ENCODE measurements at places on chromosomes 1 and 21. TPM values are rescaled to one million over a fixed set of nuclear protein-coding genes. Genes with fewer than 3 reads are reported as not detected.

The S100A7A gene
- polyA plus RNA-seq = not detected

The FALEC gene
- polyA plus RNA-seq = not detected

DNA sequence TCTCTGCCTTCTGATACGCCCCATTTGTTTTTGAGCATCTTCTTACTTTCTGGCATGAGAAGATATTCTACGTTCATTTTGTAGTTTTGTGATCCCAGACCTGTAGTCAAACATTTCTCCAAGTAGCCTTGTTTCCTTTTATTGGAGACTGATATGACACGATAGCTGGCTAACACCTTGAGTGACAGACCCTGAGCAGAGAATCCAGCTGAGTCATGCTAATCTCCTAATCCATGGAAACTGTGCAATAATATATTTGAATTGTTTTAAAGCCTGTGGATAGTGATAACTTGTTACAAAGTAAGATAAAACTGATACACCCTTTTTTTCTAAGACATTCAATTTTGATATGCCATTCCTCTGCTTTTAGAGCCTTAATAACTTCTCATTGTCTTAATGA lies 1.2 kb upstream of the IFI44L start:
- H3K4me1 ChIP-seq = no peaks in the 10 kb centered on the region
- no peak overlapping the region for H3K4me3 ChIP-seq
- no peaks in the 10 kb centered on the region for H3K36me3 ChIP-seq
- no peak overlapping the region for H3K27ac ChIP-seq
- H3K27me3 ChIP-seq = no peaks in the 10 kb centered on the region

DNA sequence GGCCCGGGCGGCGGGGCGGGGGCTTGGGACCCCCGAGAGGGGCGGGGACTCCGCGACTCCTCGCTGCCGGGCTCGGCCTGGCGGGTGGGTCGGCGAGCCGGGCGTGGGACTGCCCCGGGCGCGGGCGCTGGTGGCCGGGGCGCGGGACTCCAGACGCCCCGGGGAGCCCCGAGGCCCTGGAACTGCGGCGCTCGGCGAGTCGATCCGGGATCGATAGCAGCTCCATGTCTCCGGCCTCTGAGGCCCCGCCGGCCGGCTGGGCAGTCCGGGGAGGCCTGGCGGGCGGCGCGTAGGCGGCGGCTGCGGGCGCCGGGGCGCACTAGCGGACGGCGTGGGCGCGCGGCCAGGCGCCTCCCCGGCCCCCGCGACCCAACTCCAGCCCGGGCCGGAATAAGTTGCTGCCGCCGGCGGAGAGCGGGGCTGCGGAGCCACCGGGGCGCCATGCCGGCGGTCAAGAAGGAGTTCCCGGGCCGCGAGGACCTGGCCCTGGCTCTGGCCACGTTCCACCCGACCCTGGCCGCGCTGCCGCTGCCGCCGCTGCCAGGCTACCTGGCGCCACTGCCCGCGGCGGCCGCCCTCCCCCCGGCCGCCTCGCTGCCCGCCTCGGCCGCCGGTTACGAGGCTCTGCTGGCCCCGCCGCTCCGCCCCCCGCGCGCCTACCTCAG lies 400 bp downstream of the SAMD11 start:
- H3K27ac ChIP-seq = no peak overlapping the region
- no peak for DNase-seq
- no peaks in the 10 kb centered on the region for H3K27me3 ChIP-seq
- no peaks in the 10 kb centered on the region for H3K4me1 ChIP-seq
- H3K36me3 ChIP-seq = no peaks in the 10 kb centered on the region

The PCNX2 gene
- 25.5 TPM for polyA plus RNA-seq

GRCh38 chr1:184225283-184226099 lies 161.3 kb upstream of the C1orf21 start:
- DNase-seq = no peak
- H3K36me3 ChIP-seq = no peaks in the 10 kb centered on the region
- no peaks in the 10 kb centered on the region for H3K27me3 ChIP-seq
- H3K27ac ChIP-seq = no peak overlapping the region
- H3K4me1 ChIP-seq = no peaks in the 10 kb centered on the region

The IQGAP3 gene
- 0.10 TPM for polyA plus RNA-seq

- no peak overlapping the region for H3K27ac ChIP-seq
- H3K4me1 ChIP-seq = no peaks in the 10 kb centered on the region
- H3K36me3 ChIP-seq = no peaks in the 10 kb centered on the region
Observed at GRCh38 chr1:43280692-43281091, 4.7 kb downstream of the C1orf210 start.

The GJC2 gene
- 0.50 TPM for polyA plus RNA-seq

The C4BPB gene
- 1.7 TPM for polyA plus RNA-seq

- no peak for DNase-seq
- no peak overlapping the region for H3K27ac ChIP-seq
- H3K4me1 ChIP-seq = peaks cover 4% of the 10 kb centered on the region
- H3K4me3 ChIP-seq = no peak overlapping the region
- no peaks in the 10 kb centered on the region for H3K27me3 ChIP-seq
Observed at GRCh38 chr1:163090321-163090945, 21.3 kb downstream of the RGS4 start.

The IL22RA1 gene
- 2.4 TPM for polyA plus RNA-seq

GRCh38 chr1:42017259-42017658 lies 98.5 kb upstream of the HIVEP3 start:
- H3K4me3 ChIP-seq = no peak overlapping the region
- no peaks in the 10 kb centered on the region for H3K4me1 ChIP-seq
- no peak for DNase-seq
- H3K27ac ChIP-seq = no peak overlapping the region
- H3K36me3 ChIP-seq = no peaks in the 10 kb centered on the region
- H3K27me3 ChIP-seq = no peaks in the 10 kb centered on the region

GRCh38 chr1:220221670-220222069 lies 50.6 kb downstream of the RAB3GAP2 start:
- H3K4me3 ChIP-seq = no peak overlapping the region
- no peaks in the 10 kb centered on the region for H3K4me1 ChIP-seq
- H3K36me3 ChIP-seq = no peaks in the 10 kb centered on the region
- no peak for DNase-seq
- no peak overlapping the region for H3K27ac ChIP-seq

DNA sequence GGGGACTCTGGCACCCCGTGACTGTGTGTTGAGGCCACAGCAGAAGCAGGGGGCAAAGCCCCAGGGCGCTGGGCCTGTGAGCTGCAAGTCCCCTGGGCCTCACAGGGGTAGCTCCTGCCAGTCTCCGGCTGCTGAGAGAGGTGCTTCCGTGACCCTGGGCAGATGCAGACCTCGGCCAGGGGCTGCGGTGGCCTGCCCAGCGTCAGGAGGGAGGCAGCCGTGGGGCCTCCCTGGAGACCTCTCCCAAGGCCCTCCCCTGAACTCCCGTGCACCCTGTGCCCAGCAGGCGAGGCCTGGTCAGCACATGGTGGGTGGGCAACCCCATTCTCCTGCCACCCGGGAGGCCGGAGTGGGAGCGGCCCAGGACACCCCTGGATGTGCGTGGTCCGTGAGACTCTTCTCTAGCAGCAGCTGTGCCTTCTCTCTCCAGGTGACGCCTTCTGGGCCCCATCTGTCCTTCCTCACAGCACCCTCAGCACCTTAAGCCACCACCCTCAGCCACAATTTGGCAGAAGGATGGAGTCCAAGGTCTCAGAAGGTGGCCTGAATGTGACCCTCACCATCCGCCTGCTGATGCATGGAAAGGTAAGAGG lies 85.7 kb upstream of the COL6A1 start:
- peak; percentile 73 for DNase-seq
- H3K27me3 ChIP-seq = no peaks in the 10 kb centered on the region

DNA sequence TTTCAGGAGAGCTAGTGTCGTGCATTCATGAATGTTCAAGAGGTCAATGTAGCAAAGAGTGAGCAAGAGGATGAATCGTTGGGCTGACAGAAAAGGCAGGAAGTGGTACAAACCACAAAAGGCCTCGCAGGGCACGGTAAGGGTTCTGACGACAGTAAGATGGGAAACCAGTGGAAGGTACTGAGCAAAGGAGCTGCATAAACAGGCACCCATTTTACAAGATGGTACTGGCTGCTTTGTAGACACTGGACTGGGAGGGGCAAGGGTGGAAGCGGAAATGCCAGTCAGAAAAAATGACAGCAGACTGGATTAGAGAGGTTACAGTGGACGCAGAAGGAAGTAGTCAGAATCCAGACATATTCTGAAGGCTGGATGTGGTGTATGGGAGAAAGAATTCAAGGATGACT lies 123.5 kb downstream of the PTPN14 start:
- no peaks in the 10 kb centered on the region for H3K27me3 ChIP-seq
- DNase-seq = no peak
- peaks cover 2% of the 10 kb centered on the region for H3K4me1 ChIP-seq
- H3K36me3 ChIP-seq = no peaks in the 10 kb centered on the region
- no peak overlapping the region for H3K4me3 ChIP-seq
- H3K27ac ChIP-seq = no peak overlapping the region

GRCh38 chr1:227093309-227093708 lies 153.2 kb downstream of the COQ8A start:
- peaks cover 2% of the 10 kb centered on the region for H3K36me3 ChIP-seq
- H3K27ac ChIP-seq = no peak overlapping the region
- H3K4me1 ChIP-seq = peaks cover 2% of the 10 kb centered on the region
- no peaks in the 10 kb centered on the region for H3K27me3 ChIP-seq
- H3K4me3 ChIP-seq = no peak overlapping the region
- no peak for DNase-seq

The CR2 gene
- polyA plus RNA-seq = 0.13 TPM

DNA sequence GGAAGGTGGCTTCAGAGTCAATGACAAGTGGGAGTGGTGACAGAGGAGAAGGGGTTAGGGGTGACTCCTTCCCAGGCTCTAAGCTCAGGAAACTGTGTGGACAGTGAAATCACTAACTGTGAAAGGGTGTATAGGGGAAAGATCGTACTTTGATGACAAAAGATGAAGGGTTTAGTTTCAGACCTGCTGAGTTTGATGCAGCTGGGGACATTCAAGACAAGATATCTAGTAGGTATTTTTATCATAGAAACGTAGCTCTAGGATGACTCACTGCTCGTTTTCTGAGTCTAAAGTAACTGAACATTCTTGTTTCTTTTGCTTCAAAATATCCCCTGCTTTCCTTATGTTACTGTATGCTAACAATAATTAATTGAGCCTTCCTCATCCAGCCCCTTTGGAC lies 149.0 kb downstream of the PCP4 start:
- H3K36me3 ChIP-seq = no peaks in the 10 kb centered on the region
- H3K27ac ChIP-seq = no peak overlapping the region
- no peak for DNase-seq
- no peaks in the 10 kb centered on the region for H3K27me3 ChIP-seq
- H3K4me3 ChIP-seq = no peak overlapping the region
- no peaks in the 10 kb centered on the region for H3K4me1 ChIP-seq

DNA sequence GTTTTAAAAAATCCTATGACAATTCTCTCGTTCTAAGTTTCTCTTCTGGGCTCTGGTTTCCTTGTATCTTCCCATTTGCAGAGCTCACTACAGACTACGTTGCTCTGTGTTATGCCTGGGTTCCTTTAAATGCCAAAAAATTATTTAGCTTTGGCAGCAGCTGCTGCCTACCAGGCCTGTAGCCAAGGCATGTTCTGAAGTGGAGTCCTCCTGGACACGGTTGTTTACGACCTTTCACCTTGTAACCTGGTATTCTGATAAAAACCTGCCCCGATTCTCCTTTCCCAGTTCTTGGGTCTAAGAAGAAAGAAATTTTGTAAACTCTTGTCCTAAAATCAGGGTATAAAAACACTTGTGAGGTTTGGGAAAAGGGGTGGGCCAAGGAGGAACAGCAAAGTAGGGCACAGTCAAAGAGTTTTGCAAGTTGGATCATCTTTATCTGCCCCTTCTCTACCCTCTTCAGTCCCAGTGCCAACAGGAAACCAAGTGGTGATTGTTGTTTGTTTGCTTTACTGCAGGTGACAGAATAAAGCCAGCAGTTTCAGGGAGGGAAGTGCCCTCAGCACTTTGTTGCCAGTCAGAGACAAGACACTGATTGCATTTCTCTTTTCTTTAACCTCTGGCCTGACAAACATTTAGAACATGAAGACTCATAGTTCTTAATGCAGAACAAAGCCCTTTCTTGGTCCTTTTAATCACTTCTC lies 3.1 kb upstream of the TXNIP start:
- no peaks in the 10 kb centered on the region for H3K36me3 ChIP-seq
- H3K27ac ChIP-seq = no peak overlapping the region
- no peak overlapping the region for H3K4me3 ChIP-seq
- H3K27me3 ChIP-seq = no peaks in the 10 kb centered on the region
- H3K4me1 ChIP-seq = peaks cover 3% of the 10 kb centered on the region

DNA sequence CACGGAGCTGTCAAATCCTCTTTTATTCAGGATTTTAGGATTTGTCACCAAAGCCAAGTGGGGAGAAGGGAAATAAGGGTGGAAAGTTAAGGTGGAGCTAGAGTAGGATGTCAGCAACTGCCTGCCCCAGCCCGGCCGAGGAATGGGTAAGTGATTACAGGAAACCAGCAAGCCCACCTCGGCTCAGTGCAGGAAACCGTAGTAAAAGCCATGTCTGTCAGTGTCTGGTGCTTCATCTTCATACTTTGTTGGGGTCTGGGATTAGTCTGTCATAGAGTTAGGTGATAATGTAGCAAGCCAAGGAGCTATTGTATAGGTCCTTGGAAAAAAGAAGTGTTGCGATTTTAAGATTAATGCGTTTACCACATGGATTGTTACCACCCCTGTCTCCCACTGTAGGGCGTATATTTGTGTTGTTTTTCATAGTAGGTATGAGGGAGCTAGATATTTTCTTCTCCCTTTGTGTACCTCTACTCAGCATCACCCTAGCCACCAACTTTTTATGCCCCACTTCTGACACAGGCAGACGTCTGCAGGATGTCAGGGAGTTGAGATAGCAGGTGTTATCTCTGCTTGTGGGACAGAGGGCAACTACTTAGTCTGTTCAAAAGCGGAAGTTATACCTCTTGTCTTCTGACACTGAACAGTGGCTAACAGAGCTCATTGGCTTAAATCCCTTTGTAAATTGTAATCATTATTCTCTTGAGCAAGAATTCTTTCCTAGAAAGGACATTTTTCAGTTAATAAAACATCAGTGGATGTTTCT lies 253.7 kb downstream of the HHAT start:
- no peak overlapping the region for H3K4me3 ChIP-seq
- H3K27me3 ChIP-seq = no peaks in the 10 kb centered on the region
- no peaks in the 10 kb centered on the region for H3K4me1 ChIP-seq
- DNase-seq = no peak
- H3K27ac ChIP-seq = no peak overlapping the region

DNA sequence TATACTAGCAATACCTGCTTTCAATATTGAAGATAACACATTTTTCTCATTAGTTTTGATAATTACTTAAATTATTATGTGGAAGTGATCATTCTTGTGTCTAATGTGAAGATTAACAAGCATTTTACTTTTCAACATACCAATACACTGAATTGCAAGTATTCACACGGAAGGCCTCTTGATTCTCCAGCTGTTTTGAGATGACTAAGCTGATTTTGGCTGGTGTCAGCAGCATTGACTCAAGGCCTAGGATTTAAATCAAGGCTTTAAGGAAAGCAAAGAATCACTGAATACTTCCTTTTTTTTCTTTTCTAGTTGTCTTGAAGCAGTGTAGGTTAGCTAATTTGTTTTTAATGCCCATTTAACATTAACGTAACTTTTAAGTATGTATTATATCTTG lies 373.7 kb downstream of the SRGAP2C start:
- H3K27ac ChIP-seq = no peak overlapping the region
- H3K36me3 ChIP-seq = no peaks in the 10 kb centered on the region
- H3K4me1 ChIP-seq = no peaks in the 10 kb centered on the region
- H3K27me3 ChIP-seq = no peaks in the 10 kb centered on the region
